ENCODE measurements at places on chromosomes 16 and 17.

- no peak for DNase-seq
Observed at GRCh38 chr17:22443061-22443460, 750.7 kb downstream of the KCNJ18 start.

DNA sequence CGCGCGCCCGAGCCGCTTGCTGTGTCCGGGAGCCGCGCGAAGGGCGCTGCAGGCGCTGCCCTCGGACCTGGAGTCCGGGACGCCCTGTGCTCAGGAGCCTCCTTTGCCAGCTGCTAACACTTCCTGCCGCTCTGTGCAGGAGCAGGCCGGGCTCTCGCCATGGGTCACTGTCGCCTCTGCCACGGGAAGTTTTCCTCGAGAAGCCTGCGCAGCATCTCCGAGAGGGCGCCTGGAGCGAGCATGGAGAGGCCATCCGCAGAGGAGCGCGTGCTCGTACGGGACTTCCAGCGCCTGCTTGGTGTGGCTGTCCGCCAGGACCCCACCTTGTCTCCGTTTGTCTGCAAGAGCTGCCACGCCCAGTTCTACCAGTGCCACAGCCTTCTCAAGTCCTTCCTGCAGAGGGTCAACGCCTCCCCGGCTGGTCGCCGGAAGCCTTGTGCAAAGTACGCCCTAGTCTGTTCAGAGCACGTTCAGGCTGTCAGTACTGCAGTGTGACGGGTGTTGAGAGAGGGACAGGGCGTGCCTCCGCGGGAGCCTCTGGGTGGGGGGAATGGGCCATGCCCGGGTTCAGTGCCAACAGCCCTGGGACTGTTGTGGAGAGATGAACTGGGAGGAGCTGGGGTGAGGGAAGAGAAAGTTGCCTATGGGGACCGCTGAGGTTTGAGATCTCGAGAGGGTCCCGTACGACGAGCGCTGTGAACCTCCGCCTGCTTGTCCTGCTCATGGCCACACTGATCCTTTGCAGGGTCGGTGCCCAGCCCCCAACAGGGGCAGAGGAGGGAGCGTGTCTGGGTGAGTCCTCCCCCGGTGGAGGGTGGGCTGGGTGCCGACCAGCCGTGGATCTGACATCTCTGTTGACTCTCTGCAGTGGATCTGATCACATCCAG, 1.3 kb downstream of the ZNF276 start:
- no peak for DNase-seq

GRCh38 chr16:17343028-17343427, 127.7 kb downstream of the XYLT1 start:
- DNase-seq, result no peak

- DNase-seq, result peak; percentile 75
Observed at GRCh38 chr16:47142821-47143676, 696 bp downstream of the NETO2 start.

- DNase-seq, result no peak
Observed at GRCh38 chr17:67623767-67624166, 94.0 kb upstream of the NOL11 start.

DNA sequence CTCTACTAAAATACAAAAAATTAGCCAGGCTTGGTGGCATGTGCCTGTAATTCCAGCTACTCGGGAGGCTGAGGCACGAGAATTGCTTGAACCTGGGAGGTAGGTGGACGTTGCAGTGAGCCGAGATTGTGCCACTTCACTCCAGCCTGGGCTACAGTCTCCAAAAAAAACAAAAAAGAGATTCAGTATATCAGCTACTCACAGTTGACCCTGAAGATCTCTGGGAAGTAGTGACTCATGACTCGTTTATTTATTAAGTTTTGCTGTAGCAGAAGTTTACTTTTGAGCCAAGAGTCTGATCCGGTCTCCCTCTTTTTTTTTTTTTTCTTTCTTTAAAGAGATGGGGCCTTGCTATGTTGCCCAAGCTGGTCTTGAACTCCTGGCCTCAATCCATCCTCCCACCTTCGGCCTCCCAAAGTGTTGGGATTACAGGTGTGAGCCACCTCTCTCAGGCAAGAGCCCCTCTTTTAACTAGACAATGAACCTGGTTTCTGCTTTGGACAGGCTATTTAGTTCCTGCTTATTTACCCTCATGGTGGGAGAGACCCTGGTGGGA, 4.4 kb downstream of the MVP start:
- DNase-seq, result peak; percentile 92

DNA sequence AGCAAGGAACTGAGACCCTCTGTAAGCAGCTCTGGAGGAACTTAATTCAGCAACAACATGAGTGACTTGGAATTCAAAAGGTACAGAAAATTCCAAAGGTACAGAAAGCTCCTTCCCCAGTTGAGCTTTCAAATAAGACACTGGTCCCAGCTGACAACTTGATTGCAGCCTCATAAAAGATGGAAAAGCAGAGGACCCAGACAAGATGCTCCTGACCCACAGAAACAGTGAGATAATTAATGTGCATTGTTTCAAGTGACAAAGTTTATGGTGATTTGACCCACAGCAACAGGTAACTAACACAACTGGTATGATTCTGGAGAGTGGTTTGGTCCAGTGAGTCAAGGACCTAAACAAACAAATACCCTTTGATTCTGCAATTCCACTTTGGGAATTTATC, 15.2 kb upstream of the TMEM114 start:
- no peak for DNase-seq

DNA sequence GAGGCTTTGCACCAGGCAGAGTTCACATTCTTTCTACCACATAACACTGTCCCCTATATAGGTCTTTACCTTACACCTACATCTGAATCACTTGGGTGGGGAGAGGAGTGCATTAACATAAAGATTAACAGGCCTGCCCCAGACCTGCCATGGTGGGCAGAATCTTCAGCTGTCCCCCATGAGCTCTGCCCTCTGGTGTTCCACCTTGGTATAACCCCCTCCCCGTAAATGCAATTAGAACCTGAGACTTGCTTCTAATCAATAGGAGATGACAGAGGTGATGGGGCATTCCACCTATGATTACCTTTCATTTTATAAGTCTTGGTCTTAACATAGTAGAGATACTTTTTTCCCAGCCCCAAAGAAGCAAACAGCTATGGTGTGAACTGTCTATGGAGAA, 20.4 kb upstream of the GRIN2A start:
- DNase-seq, result no peak

- peak; percentile 4 for DNase-seq
Observed at GRCh38 chr16:80591071-80591915, 50.5 kb downstream of the DYNLRB2 start.

DNA sequence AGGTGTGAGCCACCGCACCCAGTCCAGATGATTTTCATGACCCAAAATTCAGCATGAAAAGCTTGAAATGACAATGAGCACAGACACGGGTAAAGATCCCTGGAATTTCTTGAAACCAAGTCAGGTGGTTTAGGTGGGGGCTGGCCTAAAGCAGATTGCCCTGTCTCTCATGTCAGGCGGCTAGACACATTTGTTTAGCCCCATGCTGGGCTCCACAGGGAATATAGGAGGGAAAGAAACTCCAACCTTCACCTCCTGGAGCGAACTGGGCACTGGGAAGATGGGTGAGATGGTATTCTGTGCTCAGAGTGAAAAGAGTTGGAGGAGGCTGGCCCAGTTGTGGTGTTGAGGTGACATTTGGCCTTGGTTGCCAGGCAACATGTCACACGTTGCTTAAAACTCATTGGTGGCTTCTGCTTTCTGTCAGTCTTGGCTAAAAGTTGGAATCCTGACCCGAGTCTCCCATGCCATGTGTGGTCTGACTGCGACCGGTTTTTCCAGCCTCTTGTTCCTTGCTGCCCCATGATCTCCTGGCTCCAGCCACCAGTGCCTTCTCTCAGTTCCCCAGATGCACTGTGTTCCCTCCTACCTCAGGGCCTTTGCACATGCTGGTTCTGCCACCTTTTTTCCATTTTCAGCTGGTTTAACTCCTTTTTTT, 113.7 kb downstream of the ABCC6 start:
- no peak for DNase-seq

DNA sequence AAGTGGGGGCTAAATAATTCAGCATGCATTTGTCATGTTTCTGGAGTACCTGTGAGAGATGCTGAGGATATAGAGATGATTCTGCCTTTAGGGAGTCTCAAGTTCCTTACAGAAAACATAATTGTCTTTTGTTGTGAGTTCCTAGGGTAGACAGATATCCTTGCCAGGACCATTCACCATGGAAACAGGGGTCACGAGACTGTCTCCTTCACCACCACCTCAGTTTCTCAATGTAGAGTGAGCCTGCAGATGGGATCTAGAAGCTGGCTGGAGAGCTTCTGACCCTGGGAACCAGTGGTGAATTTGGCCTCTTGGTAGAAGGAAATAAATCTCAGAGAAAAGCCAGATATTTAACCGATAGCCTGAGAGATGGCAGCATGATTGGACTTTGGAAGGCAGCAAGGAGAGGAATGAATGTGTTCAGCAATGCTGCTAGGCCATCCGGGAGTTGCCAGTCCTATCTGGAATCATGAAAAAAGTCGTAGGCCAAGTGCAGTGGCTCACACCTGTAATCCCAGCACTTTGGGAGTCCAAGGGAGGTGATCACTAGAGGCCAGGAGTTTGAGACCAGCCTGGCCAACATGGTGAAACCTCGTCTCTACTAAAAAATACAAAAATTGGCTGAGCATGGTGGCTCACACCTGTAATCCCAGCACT, 7.4 kb upstream of the HDAC5 start:
- DNase-seq, result no peak

- no peak for DNase-seq
Observed at GRCh38 chr17:50375858-50376538, 3.0 kb downstream of the EME1 start.

DNA sequence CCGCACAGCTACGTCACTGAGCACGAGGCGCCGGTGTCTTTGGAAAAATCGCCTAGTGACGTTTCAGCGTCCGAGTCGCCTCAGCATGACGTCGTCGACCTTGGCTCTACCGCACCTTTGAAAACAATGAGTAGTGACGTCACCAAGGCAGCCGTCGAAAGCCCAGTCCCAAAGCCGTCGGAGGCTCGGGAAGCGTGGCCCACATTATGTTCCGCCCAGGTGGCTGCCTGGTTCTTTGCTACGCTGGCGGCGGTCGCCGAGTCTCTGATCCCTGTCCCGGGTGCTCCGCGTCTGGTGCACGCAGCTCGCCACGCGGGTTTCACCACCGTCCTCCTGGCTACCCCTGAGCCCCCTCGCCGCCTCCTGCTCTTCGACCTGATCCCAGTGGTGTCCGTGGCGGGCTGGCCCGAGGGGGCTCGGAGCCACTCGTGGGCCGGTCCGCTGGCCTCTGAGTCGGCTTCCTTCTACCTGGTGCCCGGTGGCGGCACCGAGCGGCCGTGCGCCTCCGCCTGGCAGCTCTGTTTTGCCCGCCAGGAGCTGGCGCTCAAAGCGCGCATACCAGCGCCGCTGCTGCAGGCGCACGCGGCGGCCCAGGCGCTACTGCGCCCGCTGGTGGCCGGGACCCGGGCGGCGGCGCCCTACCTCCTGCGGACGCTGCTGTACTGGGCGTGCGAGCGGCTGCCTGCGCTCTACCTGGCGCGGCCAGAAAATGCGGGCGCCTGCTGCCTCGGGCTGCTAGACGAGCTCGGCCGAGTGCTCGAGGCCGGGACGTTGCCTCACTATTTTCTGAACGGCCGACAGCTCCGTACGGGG, 1.5 kb downstream of the TMEM102 start:
- peak; percentile 79 for DNase-seq

GRCh38 chr16:70467608-70468007, 13.2 kb downstream of the FCSK start:
- DNase-seq, result no peak

GRCh38 chr17:68972119-68972704, 17.0 kb upstream of the ABCA8 start:
- peak; percentile 18 for DNase-seq
